HCEC 1CT (cell line): ENCODE measurements at places on chromosomes 2 and 18.

- no peak for DNase-seq
These were observed 10.0 kb downstream of the KLF7 start for GRCh38 chr2:207155516-207156444.

DNA sequence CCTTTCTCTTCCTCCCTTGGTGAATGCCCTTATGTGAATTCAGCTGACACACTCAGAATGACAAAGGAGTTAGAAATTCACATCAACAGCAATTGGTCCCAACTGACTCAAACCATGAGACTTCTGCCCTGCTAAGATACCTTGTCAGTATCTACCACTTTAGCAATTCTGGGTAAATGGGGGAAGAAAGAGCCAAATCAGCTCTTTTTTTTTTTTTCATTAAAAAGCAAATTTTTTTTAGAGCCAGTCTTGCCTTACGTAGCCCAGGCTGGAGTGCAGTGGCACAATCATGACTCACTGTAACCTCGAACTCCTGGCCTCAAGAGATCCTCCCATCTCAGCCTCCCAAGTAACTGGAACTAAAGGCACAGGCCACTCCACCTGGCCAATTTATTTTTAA is 1.7 kb upstream of the PPP4R1 start:
- DNase-seq: peak; percentile 44

- peak; percentile 53 for DNase-seq
These were observed 12.0 kb downstream of the EXOC6B start for GRCh38 chr2:72813841-72814240.

DNA sequence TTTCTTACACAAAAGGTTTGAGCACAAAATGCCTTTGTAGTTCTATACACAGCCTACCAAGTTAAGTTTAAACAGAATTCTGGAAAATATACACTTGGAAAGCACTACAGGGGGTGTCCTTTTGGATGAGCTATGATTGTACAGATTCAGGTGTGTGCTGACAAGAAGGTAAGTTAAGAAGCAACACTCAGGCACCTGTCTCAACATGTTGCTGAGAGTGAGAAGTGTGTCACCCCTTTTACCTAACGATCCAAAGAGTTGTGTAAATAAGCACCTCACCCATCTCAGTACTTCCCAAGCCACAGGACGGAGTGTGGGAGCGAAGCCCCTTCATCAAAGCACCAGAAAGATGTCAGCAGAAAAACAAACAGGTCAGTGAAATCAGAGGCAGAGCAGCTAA is 109.5 kb upstream of the DAPL1 start:
- no peak for DNase-seq

GRCh38 chr18:9848170-9848879 is 37.4 kb upstream of the TXNDC2 start:
- DNase-seq: no peak

DNA sequence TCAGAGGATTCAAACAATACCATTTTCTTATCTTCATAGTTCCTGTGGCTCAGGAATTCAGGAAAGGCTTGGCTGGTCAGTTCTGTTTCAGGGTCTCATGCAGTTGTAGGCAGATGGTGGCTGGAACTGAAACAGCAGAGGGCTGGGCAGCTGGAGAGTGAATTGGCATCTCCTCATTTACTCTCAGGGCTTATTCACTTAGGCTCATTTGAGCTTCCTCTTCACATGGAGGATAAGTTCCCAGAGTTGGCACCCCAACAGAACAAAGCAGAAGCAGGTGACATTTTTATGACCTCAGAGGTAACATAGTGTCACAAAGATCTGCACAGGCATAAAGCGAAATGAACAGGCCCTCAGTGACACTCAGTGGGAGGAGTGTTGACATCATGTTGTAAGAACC is 66.1 kb downstream of the RBBP8 start:
- DNase-seq: peak; percentile 1

DNA sequence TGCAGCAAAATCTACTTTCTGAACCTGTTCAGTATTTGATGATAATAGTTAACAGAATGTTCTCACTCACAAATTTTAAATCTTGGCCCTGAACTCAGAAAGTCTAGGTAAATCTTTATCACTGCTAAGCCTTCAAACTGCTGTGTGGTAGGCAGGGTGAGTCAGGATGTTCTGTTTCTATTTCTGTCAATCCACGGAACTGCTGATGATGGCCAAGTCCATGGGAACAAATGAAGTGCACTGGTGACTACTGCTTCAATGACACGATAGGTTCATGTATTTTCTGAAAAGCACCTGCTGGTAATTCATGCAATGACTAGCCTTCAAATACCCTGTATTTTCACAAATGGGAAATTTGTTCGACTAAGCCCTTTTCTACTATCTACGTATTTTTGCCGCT is 14.2 kb downstream of the NIFK start:
- peak; percentile 85 for DNase-seq
